ENCODE measurements at places on chromosomes 13 and 19.

DNA sequence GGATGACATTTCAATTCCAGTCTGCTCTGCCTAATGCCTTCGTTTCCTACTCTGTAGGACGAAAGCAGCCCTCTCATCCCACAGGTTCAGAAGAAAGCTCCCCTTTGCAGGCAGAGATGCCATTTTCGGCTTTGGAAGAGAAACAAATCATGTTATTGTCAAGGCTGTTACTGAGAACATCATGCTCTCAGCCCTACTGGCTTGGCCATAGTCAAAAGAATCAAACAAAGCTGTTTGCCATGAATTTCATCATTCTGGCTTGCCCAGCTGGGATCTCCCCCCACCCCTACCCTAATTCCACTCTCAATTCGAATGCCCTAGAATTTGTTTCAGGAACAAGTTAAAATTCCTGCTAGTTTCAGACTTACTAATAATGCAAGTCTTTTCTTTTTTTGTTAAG, 162.3 kb upstream of the SERP2 start:
- no peak for DNase-seq

DNA sequence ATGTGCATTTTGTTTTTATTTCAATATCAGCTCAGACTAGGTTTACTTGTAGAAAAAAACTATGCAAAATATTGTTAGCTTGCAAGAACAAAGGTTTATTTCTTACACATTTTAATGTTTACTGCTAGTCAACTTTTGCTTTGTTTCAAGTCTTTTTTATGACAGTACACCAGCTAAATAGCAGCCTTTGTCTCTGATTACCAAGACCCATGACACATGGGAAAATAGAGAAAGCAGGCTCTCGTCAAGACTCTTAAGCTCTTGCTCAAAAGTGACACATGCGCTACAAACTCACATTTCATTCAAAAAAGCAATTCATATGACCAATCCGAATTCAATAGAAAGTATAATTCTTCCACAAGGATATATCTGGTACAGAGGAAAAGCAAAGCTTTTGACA, 642.3 kb upstream of the SLITRK1 start:
- no peak for DNase-seq

DNA sequence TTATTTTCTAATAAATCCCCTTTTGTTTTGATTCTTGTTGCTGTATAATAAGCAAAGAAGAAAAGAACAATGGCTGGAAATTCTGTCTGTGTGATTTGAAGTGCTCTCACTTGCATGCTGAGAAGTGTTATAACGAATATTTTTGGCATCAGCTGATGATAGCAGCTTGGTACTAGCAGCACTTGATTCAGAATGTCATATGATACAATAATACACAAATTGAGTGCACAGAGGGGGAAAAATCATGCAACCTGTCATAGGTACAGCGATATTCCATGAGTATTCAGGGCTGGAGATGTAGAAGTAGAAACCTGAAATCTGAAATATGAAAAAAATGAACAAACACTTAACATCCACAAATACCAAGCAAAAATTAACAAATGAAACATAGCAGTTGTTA, 108.1 kb downstream of the FGF14 start:
- DNase-seq = no peak

GRCh38 chr13:80437231-80437630, 96.3 kb upstream of the SPRY2 start:
- no peak for DNase-seq

- no peak for DNase-seq
These were observed 61.1 kb upstream of the KPNA3 start for GRCh38 chr13:49853535-49853934.

- no peak for DNase-seq
These were observed 9.4 kb upstream of the DPY19L3 start for GRCh38 chr19:32396046-32396652.

GRCh38 chr13:26623125-26623524, 65.6 kb downstream of the WASF3 start:
- DNase-seq = no peak

GRCh38 chr19:55440411-55441105, 2.5 kb downstream of the SHISA7 start:
- DNase-seq = no peak

GRCh38 chr13:21882766-21883165, 211.9 kb downstream of the FGF9 start:
- no peak for DNase-seq

GRCh38 chr13:114179087-114179658, at the start of gene CFAP97D2:
Gene CFAP97D2, plus strand, starts transcription at chr13:114179257. Its CDS starts 74 bp downstream, at chr13:114179331.
- DNase-seq = no peak

DNA sequence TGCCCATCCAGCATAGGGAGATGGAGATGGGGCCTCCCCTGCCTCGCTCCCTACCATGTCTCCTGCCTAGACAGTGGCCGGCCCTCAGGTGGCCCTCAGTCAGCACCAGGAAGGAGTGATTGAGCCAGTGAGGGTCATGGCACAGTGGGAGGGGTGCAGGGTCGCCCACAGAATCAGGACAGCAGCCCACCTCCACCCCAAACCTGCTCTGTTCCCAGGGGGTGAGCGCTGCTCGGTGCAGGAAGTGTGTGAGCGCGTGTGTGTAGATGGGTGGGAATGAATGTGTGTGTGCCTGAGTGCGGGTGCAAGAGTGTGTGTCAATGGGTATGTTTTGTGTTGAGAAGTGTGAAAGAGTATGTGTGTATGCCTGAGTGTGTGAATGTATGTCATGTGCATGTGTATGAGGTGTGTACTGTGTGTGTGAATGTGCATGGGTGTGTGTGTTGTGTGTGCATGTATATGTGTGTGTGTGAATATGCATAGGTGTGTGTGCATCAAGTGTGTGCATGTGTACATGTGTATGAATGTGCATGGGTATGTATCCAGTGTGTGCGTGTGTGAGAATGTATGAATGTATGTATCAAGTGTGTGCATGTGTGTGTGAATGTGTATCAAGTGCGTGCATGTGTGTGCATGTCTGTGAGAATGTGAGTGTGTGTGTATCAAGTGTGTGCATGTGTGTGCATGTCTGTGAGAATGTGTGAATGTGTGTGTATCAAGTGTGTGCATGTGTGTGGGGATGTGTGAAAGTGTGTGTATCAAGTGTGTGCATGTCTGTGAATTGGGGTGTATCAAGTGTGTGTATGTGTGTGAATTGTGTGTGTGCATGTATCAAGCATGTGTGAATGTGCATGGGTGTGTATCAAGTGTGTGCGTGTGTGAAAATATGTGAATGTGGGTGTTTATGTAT, 12.0 kb downstream of the EVI5L start:
- no peak for DNase-seq

DNA sequence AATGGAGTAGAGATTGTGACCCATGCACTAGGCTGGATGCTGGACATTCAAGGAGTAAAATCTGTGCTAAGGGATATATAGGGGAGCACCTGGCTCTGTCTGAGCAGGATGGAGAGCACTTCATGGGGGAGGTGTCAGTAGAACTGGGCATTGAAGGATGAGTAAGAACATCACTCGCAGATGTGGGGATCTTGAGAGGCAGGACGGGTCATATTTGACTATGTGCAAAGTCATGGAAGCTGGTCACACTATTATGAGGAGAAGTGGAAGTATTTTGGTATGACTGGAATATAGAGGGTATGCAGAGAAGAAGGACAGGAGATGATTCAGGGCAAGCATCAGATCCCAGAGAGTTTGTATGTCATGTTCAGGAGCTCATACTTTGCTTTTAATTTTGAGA, 62.9 kb upstream of the PCDH8 start:
- no peak for DNase-seq

DNA sequence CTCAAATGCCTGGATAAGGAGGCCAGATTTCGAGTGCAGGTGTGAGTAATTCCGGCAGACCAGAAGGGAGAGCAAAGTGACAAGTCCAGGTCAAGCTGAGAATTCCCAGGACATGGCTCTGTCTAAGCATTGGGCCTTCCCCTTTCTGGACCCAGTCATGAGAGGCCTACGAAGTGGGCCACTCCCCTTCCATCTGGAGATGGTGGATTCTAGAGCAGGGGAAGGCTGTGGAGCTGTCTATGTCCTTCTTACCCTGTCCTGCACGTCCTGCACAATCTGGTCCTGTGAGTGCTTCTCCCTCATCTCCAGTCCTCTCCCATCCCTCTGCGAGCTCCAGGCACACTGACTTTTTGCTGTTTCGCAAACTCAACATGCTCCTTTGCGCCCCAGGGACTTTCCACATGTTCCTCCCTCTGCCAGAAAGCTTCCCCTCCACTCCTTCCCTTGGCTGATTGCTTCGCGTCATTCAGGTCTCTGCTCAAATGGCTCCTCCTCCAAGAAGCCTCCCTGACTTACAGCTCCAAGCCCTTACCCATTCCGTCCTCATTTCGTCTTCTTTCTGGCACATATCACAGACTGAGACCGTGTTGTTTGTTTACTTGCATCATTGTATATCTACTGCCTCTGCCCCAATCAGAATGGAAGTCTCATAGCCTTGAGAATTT, 193.2 kb downstream of the URI1 start:
- no peak for DNase-seq

DNA sequence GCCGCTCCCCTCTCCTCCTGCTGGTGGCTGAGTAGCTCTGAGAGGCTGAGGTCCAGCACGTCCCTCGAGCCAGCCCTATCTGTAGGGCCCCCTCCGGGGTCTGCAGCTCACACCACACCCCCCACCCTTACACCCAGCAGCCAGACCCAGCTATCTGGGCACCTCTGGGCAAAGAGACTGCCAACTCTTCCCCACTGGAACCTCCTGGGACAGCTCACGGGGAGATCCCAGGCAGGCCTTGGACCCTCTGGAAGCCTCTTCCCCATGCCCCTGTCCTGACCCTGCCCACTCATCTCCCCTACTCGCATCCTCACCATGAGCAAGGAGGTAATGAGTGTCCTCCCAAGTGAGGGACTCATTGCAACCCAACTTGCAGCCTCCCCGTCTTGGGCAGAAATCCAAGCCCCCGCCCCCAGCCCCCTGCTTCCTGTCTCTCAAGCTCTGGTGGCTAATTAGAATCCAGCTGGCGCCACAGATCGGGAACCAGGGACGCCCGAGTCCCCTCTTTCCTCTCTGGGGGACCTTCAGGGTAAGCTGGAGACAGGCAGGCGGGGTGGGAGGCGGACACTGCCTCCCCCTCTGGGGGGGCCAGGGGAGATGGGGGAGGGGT, 22.1 kb downstream of the ADGRL1 start:
- no peak for DNase-seq

GRCh38 chr13:47632311-47632710, 368.8 kb downstream of the SUCLA2 start:
- DNase-seq = no peak

GRCh38 chr13:29187584-29187983, 367.4 kb downstream of the MTUS2 start:
- no peak for DNase-seq

- no peak for DNase-seq
These were observed 250.2 kb downstream of the RBM26 start for GRCh38 chr13:79155883-79156282.

DNA sequence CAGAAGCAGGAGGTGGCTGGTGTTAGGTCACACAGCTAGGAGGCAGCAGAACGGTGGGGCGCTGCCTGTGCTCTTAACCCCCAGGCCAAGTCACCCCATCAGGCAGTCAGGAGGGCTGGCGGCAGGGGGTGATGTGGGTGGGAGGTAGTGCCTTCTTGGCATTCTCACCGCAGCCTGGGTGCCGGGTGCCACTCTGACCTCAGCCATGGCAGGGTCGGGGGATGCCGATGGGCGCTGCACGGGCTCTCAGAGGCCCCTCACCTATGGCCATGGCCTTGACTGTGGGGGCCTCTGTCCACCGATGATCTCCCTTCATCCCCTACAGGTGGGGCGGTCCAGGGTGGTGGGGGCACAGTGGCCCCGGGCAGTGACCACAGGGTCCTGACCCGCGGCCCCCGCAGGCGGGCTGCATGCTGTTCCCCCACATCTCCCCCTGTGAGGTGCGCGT, 5.6 kb downstream of the PTOV1 start:
- no peak for DNase-seq

DNA sequence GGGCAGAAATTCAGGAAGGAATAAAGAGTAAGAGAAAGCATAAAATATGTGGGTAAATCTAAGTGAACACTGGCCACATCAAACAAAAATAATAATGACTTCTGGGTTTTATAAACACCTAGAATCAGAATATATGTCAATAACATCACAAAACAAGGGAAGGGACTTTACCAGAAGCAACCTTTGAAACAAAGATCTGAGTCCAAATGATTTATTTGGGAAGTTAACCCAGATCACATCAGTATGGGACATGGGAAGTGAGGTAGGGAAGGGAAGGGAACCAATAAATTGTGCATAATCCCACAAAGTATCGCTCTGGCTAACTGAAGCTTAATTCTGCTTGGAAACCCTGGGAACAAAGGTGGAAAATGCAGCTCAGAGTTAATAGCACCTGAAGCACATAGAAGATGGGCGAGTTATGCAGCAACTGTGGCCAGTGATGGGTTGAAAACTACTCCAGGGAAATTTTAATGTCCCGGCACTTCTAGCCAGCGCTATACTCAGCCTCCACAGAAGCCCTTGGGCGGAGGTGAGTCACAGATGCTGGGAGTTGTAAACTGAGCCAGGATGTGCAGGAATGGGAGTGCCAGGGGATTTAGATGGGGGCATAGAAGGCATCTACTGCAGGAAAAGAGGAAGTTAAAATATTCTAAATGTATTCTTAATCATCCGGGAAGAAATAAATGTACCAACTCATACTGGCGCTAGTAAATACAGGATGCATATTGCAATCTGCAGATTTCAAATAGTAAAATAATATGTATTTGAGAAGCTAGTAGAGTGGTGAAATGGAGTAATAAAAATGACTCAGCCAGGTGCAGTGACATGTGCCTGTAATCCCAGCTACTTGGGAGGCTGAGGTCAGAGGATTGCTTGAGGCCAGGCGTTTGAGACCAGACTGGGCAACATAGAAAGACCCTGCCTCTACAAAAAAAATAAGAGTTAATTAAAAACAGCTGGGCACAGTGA, 34.2 kb upstream of the CEBPG start:
- DNase-seq = no peak

- DNase-seq = no peak
These were observed 863 bp downstream of the ANKRD10 start for GRCh38 chr13:110914081-110914330.

- DNase-seq = no peak
These were observed 2.1 kb upstream of the GNA15 start for GRCh38 chr19:3133793-3134116.

DNA sequence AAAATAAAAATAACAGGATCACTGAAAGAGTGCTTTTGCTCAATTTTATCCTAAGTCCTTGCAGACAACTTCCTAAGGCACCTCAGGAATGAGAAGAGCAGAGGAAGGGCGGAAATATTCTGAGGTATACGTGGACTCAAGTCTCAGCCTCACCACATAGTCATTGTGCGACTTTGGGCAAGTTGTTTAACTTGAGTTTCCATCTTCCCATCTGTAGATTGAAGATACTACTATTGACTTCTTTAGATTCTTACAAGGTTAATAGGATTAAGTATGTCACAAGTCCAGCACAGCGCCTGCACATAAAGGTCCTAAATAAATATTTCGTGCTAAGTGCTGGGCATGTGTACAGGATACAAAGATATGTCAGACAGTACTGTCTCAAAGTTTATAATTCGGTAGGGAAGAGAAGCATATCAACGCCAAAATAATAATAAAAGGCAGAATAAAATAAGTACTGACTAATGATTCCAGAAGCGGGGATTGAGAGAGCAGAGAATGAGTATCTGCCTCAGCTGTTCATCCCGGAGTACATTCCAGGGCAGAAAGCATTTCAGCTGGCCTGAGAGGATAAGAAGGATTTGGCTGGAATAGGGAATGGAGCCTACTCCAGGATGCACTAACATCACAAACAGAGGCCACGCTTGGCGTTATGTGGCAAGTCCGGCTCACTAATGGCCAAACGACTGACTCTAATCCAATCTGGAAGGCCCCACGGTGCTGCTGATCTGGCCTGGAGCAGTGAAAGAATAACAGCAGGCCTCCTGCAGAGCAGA, 139.7 kb downstream of the FLT1 start:
- no peak for DNase-seq

- no peak for DNase-seq
These were observed 17.0 kb upstream of the PRR20A start for GRCh38 chr13:57123681-57124080.

- DNase-seq = no peak
These were observed 435.0 kb upstream of the KLF12 start for GRCh38 chr13:74569251-74569650.
